ENCODE measurements at places on chromosomes 4 and X.

GRCh38 chr4:175238827-175239517 lies 320.8 kb downstream of the ADAM29 start:
- no peak for DNase-seq

DNA sequence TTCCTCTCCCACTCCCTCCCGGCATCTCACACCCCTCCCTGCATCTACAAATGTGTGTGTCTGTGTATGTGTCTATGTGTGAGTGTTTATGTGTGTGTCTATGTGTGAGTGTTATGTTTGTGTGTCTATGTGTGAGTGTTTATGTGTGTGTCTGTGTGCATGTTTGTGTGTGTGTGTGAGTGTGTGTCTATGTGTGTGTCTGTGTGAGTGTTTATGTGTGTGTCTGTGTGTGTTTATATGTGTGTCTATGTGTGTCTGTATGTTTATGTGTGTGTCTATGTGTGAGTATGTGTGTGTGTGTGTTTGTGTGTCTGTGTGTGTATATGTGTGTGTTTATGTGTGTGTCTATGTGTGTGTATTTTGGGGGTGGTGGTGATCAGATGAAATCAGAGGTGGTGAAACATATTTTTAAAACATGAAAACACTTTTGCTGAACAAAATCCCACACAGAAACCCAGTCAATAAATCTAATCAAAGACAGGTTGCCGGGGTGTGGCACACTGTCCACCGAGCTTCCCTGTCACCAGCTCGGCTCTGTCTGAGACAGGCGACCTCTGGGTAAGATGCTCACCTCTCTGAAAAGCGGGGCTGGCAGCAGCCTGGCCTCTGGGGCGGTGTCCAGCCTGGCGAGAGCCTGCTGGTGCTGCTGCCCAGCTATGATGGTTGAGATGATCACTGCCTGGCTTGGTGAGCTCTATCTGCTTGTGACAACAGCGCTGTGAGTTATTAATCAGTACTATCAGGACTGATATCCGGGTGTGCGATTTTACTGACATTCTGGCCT lies 186.7 kb upstream of the PSAPL1 start:
- DNase-seq: no peak

DNA sequence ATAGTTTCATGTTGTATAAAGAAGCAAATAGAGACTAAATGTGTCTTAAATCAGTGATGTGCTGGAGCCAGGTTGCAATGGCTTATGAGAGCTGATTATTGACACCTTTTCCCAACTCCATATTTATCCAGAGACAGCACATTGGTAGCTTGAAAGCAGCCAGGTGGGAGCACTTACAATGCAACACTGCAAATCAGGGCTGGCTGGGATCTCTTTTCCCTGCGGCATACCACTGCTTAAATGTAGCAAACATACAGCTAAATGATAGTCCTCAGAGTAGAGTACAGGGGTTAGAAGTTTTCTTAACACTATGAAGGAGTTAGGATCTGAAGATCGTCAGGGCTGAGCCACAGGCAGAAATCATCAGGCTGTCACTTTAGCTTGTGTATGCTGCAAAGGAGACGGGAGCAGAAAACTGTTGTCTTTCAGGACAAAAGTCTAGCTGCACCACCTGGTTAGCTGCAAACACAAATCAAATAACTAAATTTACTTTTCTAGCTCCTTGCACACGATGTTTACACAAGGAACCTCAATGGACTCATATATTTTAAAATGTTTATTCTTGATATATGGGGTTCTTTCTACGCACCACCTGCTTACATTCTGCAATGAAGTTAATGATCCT lies 527.3 kb downstream of the TLL1 start:
- no peak for DNase-seq

GRCh38 chr4:41189666-41190065 lies 24.7 kb downstream of the APBB2 start:
- no peak for DNase-seq

DNA sequence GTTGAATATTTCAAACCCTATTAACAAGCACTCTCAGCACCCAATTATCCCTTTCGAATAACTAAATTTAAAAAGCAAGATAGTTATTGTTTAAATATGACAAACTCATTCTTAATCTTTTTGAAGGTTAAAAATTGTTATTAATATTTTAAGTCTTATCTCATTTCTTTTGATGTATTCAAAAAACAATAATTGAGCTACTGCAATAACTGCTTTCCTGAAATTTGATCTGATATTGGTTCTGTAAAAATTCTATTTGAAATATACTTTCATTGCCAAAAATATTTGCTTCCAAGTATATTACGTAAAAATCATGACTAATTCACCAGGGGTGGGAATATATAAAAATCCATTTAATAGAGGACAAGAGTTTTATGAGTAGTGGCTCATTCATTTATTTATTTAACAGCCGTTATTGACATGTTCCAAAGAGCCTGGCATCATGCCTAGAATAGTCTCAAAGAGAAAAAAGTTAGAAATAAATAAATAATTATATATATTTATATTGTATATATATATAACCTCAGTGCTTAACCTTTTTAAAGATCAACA lies 34.4 kb downstream of the GLRA3 start:
- no peak for DNase-seq

DNA sequence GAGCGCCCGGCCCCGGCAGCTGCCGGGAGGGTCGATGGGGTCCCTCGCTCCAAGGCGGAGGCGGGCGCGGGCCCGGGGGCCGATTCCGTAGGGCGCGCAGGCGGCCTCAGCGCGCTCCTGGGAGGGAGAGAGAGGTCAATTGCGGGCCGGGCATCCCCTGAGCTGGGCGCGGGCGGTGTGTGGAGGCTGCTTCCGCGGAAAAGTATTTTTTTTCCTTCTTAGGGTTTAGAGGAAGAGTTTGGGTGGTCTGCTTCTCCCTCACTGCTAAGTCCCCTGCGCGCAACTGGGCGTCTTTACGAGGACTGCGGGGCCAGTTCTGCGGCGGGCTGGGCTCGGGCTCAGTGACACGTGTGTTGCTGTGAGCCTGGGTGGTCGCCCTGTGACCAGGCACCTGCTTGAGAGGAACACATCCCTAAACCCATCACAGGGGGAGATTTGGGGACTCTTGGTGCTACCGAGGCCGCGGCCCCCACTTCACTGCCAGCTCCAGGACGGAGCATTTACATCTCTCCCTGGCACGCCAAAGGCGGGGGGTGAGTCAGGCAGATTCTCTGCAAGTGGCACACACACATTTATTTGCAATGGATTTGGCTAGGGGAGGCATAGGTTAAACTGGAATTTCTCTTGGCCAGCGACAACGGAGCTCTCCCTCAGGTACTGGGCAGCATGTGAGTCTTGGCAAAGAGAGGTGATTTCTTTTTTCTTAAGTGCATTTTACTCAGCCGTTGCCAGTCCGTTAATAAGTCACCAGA lies 151.2 kb upstream of the SLC4A4 start:
- DNase-seq: no peak

- no peak for DNase-seq
Measured at GRCh38 chrX:148536961-148537360, 36.5 kb downstream of the AFF2 start.

DNA sequence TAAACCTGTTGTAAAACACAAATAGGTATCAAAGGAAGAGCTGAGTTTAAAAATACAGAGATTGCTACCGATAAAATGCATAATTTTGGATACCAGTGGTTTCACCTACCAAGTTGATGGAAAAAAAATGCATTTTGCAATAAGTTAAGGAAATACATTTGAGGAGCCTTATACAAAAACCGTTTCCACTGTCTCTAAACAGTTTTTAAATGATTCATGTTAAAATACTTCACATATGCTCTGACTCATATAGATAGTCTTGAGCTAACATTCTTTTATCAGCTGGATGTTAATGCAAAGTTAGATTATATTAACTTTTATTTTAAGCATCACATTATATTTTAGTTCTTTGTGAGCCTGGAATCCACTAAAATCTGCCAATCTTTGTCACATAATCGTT lies 50.6 kb upstream of the ANKRD17 start:
- DNase-seq: no peak

GRCh38 chr4:145295547-145295946 lies 115.2 kb upstream of the OTUD4 start:
- no peak for DNase-seq

GRCh38 chr4:25700661-25701060 lies 45.0 kb downstream of the SLC34A2 start:
- no peak for DNase-seq

DNA sequence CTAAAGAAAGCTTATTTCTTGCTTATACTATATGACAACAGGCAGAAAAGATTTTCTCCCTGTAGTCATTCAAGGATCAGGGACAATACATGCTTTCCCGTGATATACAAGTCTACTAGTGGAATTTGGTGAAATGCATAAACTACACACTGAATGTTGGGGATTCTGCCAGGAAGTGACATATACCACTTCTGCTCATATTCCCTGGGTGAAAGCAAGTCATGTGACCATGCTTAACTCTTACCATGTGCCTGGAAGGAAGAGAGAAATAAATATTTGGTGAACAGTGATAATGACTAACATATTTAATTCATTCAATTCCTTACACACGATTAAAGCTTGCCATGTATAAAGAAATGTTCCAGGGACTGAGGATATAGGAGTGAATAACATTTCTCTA lies 534.6 kb downstream of the PPARGC1A start:
- no peak for DNase-seq

GRCh38 chr4:177547985-177548384 lies 105.7 kb upstream of the AGA start:
- DNase-seq: no peak

DNA sequence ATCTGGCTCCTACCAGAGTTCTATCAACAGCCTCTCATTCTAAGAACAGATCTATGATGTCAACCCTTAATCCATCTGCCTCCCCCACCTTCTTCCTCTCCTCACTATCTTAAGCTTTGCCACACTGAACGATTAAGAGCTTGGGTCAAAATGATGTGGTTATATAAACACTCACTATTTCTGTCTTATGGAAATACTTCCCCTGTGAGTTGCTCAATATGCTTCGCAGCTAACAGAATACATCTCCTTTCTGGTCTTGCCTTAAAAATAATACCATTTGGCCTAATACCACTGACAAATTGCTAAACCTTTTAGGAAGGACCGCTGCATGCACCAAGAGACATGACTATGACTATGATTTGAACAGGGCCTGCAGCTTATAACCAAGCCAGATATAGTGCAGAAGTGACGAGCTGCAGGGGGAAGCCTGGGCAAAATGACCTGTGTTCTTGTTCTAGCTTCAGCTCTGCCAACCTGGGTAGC lies 130.9 kb downstream of the RNF150 start:
- DNase-seq: no peak

DNA sequence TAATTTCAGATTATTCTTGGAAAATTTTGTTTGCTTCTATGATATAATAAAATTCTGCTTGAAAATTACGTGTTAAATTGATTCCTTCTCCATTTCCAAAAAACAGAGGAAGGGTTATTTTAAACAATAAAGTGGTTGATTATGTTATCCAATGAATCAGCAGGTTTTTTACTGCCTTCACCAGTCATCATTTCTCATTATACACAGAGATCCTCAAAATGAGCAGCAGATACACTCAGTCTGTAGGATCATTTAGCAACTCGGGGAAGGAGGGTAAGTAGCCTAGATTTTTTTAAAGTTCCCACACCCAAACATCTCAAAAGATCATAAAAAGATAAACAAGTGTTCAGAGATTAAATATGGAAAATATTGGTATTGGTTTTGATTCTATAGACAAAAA lies 6.8 kb upstream of the TMEM144 start:
- DNase-seq: no peak

DNA sequence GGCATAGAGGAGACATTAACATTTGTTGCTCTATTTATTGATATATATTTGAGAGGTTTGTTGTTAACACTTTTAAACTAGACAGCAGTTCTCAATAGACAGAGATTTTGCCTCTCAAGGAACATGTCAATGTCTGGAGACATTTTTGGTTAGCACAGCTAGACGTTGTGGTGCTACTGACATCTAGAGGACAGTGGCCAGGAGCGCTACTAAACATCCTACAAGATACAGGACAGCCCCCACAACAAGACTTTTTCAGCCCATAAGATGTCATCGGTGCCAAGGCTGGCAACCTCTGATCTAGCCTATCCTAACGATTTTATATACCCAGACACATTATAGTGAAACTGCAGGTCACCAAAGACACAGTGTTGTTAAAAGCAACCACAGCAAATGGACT lies 18.4 kb upstream of the CTSO start:
- DNase-seq: no peak

GRCh38 chrX:69388526-69388925 lies 115.6 kb upstream of the NALF2 start:
- no peak for DNase-seq

GRCh38 chrX:21963269-21963668 lies 22.8 kb downstream of the SMS start:
- no peak for DNase-seq
